ENCODE measurements at places on chromosomes 3 and 15. TPM values are rescaled to one million over a fixed set of nuclear protein-coding genes. Genes with fewer than 3 reads are reported as not detected.

DNA sequence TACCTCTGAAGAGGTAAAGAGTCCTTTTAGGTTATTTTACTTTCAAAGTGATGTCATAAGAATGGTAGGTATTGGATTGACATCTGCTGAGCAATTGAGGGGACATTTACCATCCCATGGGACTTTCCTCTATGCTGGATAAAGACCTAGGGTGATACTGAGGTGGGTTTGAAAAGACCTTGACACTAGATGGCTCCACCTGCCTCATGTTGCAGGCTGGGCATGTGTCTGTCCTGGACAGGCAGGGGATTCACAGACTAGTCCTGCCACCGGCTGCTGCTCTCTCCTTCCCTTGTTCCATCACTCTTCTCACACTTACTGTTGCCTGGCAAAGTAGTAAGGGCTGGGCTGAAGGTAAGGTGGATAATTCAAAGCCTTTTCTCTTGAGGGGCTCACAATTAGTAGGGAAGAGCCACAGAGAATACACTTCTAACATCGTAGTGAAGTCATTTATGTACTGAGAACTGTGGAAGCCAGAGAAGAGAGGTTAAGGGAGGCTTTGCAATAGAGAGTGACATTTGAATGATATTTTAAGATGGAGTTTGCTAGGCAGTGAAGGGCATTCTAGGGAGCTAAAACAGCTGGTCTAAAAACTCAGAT lies 27.7 kb downstream of the TRAK1 start:
- no peak for DNase-seq

DNA sequence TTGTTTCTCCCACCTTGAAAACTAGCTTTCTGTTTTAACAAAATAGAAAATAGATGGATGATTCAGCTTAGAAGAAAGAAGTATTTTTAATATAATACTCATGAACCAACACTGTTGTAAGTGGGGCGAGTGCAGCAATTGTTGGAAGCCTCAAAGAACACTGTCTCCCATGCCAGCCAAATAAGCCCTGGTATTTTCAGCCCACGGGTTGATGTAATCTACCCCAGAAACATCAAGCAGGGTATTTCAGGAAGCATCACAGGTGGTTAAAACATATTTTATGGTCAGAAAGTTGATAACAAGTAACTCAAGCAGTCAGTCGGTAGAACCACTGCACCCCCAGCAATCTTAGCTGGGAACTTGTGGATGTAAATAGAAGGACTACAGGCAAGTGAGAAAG lies 115.9 kb downstream of the SV2B start:
- DNase-seq, result no peak

GRCh38 chr3:125186800-125187598 lies 25.5 kb downstream of the SLC12A8 start:
- no peak for DNase-seq

The KNG1 gene
- not detected for total RNA-seq

The GP9 gene
- total RNA-seq, result not detected

Data from foreskin keratinocyte (primary cell).